ENCODE measurements at places on chromosomes 12 and 14.

GRCh38 chr14:105860615-105861580 is 334.5 kb downstream of the TMEM121 start:
- no peaks in the 10 kb centered on the region for H3K27me3 ChIP-seq
- no peak for DNase-seq
- no peak overlapping the region for H3K27ac ChIP-seq
- H3K4me1 ChIP-seq = no peaks in the 10 kb centered on the region

DNA sequence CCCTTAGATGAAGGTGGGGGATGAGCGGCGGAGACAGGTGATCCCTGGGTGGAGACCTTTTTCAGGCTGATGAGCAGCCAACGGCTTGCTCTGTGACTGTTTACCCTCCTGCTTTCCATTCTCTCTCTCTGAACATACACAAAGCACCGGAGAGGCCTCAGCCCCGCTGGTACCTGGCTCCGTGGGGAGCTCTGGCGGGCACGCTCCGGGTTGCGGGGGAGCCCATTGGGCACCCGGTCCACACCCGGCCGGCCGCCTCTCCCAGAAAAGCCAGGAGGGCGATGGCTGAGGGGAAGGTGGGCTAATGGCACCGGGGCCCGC is 545 bp downstream of the SMARCC2 start:
- H3K4me1 ChIP-seq = peaks cover 38% of the 10 kb centered on the region
- DNase-seq = no peak
- peak overlapping the region; percentile 78 for H3K4me3 ChIP-seq
- H3K36me3 ChIP-seq = peaks cover 16% of the 10 kb centered on the region
- H3K27me3 ChIP-seq = no peaks in the 10 kb centered on the region

- no peaks in the 10 kb centered on the region for H3K36me3 ChIP-seq
- H3K27me3 ChIP-seq = no peaks in the 10 kb centered on the region
- no peak overlapping the region for H3K27ac ChIP-seq
- DNase-seq = no peak
- H3K4me3 ChIP-seq = no peak overlapping the region
- H3K4me1 ChIP-seq = peaks cover 12% of the 10 kb centered on the region
These were observed 6.5 kb downstream of the RASAL1 start for GRCh38 chr12:113128802-113129663.

DNA sequence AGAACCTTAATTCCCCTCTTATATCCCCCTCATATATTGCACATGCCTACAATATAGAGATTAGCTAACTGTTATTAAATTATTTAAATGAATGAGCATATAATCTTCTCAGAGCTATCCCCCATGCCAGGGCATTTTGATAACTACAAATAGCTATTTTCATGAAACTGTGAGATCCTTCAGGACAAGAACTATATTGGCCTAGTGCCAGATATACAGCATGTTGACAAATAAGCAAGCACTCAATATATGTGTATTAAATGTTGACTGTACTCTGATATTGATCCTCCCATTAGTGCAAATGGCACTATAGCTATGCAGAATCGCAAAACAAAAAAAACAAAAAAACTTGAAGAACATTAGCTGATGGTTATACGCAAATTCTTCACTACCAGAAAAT is 134.1 kb upstream of the OTX2 start:
- H3K27ac ChIP-seq = no peak overlapping the region
- H3K27me3 ChIP-seq = no peaks in the 10 kb centered on the region
- H3K4me1 ChIP-seq = no peaks in the 10 kb centered on the region
- H3K4me3 ChIP-seq = no peak overlapping the region
- no peak for DNase-seq

GRCh38 chr12:81809829-81810595 is 50.9 kb upstream of the PPFIA2 start:
- H3K36me3 ChIP-seq = no peaks in the 10 kb centered on the region
- no peak for DNase-seq
- H3K27ac ChIP-seq = no peak overlapping the region
- H3K27me3 ChIP-seq = no peaks in the 10 kb centered on the region
- H3K4me3 ChIP-seq = no peak overlapping the region
- no peaks in the 10 kb centered on the region for H3K4me1 ChIP-seq

DNA sequence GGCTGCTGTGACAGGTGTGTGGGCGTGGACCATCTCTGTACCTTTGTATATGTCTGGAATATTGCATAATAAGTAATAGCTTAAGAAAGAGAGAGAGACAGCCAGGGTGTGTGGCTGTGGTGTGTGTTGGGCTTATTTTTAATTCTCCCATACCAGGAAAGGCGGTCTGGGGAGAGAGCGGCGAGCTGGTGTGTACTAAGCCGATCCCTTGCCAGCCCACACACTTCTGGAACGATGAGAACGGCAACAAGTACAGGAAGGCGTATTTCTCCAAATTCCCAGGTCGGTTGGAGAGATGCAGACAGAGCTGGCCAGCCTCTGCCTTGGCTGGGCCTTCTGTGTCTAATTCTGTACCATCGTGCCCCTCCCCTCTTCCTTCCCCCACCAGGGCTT is 63.9 kb downstream of the AACS start:
- no peaks in the 10 kb centered on the region for H3K36me3 ChIP-seq
- no peaks in the 10 kb centered on the region for H3K4me1 ChIP-seq
- DNase-seq = no peak
- no peak overlapping the region for H3K27ac ChIP-seq
- H3K4me3 ChIP-seq = no peak overlapping the region

- DNase-seq = no peak
- H3K4me3 ChIP-seq = peak overlapping the region; percentile 92
- H3K36me3 ChIP-seq = no peaks in the 10 kb centered on the region
These were observed 2.6 kb downstream of the WNK1 start for GRCh38 chr12:754851-755562.

DNA sequence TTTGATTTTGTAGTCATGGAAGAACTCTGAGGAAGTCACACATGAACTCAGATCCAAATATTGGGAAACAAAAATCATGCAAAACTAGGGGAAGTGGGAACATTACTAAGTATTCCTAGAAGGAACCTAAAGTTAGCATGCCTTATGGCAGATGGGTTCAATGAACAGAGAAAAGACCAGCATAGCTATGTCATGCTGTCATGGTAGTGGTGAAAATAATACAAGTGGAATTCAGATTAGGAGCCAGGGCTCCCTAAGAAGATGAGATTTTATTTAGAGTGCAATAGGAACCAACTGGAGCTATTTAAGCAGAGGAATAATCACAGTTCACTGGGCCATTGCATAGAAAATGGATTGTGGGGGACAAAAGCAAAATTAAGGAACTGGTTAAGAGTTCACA is 134.0 kb downstream of the DIO2 start:
- no peaks in the 10 kb centered on the region for H3K4me1 ChIP-seq
- no peaks in the 10 kb centered on the region for H3K27me3 ChIP-seq
- no peak overlapping the region for H3K27ac ChIP-seq
- no peak overlapping the region for H3K4me3 ChIP-seq
- DNase-seq = no peak

- H3K27me3 ChIP-seq = no peaks in the 10 kb centered on the region
- H3K27ac ChIP-seq = no peak overlapping the region
- peaks cover 23% of the 10 kb centered on the region for H3K4me1 ChIP-seq
- no peak overlapping the region for H3K4me3 ChIP-seq
These were observed 57.2 kb downstream of the SETD3 start for GRCh38 chr14:99423434-99423833.

DNA sequence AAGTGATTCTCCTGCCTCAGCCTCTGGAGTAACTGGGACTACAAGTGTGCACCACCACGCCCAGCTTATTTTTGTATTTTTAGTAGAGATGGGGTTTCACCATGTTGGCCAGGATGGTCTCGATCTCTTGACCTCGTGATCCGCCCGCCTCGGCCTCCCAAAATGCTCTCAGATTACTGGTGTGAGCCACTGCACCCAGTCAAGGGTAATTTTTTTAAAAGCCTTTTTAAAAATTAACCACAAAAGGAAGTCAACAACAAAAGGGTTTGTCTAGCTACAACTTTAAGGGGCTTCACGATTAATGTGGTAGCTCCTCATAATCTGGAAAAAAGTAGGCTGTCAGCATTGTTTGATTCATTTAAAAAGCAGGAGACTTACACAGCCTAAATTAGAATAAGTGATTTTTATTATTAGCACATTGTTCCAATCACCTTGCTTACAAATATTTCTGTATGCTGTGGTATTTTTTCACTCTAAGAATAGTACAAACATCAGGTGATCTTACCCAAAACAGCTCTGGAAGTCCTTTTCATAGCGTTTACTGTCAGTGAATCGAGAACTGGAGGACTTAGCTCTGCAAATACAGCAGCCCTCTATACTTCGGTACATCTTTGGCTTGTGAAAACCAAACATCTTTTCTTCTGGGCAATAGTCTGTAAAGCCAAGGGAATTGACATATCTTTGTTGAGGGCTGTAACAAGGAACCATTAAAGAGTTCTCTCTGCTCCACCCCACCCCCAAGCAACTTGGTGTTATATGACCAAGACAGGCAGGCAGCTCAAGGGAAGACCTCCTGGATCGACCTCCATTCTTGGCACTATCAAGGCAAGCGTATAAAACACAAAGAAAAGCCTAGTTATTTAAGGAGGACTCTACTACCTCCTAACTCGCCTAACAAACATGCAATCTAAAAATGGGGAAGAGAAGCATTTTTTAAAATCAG is 28.1 kb downstream of the SINHCAF start:
- H3K36me3 ChIP-seq = peaks cover 8% of the 10 kb centered on the region
- no peaks in the 10 kb centered on the region for H3K27me3 ChIP-seq
- H3K27ac ChIP-seq = no peak overlapping the region
- H3K4me3 ChIP-seq = no peak overlapping the region

DNA sequence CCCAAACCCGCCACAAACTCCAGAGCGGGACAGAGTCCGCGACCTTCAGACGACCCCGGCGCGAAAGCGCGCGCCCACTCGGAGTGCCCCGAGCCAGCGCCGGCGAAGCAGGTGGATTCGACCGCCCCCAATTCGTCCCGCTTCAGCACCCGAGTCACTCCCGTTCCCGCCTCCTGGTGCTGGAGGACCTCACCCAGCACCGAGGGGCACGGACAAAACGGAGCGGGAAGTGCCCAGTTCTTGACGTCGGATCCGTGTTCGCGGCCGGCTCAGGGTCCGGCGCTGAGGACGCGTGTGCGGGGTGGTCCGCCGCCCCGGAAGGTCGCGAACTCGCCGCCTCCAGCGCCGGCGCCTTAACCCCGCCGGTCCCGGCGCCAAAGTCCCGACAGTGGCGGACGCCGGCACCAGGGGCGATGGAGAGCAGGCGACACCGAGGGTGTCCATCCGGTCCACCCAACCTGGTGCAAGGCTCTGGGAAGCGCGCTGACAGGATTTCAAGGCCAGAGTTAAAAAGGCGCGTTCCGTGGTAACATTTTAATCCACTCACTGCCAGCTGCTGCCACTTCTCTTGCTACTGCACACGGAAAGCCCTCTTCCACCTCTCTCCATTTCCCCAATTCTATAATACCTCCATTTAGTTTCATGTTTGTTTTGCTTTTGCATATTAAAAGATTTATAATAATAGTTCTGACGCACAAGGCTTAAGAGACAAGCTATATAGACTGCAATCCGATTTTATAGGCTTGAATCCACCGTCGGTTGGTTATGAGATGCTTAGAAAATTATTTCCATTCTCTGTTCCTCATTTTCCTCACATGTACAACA is 240.0 kb upstream of the CPNE8 start:
- H3K36me3 ChIP-seq = no peaks in the 10 kb centered on the region
- no peak overlapping the region for H3K27ac ChIP-seq
- H3K27me3 ChIP-seq = no peaks in the 10 kb centered on the region
- peaks cover 10% of the 10 kb centered on the region for H3K4me1 ChIP-seq

DNA sequence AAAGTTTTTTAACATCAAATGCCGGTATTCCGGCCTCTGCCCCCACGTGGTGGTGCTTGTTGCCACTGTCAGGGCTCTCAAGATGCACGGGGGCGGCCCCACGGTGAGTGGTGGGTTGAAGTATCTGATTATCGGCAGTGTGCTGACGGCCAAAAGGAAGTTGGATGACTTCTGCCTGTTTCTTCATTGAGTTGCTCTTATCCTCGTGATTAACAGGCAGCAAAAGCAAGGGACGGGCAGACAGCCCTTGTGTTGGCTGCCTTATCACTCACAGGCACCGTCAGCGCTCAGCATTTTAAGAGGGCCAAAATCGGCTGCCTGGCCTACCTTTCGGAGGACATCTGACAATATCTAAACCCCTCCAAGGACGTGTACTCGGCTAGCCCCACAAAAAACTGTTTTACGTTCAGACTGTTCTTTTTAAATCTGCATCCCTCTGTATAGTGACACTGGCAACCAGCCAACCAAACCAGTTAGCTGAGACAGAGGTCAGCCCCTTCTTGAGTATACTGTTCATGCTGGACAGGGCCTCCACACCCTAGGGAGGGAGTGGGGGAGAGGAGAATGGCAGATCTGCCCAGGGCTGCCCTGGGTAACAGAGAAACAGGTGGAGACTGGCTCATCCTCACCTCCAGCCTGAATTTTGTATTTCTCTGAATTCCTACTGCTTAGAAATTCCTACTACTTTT is 22.9 kb upstream of the AKAP5 start:
- no peaks in the 10 kb centered on the region for H3K4me1 ChIP-seq
- DNase-seq = no peak
- H3K27me3 ChIP-seq = no peaks in the 10 kb centered on the region

DNA sequence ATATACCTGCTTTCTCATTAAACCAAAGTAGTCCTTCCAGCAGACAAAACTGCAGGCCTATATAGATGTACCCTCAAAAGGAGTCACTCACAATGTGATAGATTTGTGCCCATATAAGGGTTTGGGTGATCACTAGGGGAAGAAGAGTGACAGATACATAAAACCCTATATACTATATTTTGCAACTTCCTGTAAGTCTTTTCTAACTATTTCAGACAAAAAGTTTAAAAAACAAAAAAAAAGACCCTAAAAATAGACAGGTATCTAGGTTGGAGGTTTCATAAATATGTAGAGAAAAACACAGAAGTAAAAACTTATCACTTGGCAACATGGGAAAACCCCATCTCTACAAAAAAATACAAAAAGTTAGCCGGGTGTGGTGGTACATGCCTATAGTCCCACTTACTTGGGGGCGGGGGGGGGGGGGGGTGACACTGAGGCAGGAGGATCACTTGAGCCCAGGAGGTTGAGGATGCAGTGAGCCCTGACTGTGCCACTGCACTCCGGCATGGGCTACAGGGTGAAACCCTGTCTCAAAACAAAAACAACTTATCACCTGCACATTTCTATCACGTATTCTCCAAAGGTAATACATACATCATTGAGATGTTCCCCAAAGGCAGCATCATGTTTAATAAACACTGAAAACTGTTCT is 2.9 kb downstream of the VCPKMT start:
- DNase-seq = no peak
- peaks cover 7% of the 10 kb centered on the region for H3K4me1 ChIP-seq
- H3K27me3 ChIP-seq = no peaks in the 10 kb centered on the region

DNA sequence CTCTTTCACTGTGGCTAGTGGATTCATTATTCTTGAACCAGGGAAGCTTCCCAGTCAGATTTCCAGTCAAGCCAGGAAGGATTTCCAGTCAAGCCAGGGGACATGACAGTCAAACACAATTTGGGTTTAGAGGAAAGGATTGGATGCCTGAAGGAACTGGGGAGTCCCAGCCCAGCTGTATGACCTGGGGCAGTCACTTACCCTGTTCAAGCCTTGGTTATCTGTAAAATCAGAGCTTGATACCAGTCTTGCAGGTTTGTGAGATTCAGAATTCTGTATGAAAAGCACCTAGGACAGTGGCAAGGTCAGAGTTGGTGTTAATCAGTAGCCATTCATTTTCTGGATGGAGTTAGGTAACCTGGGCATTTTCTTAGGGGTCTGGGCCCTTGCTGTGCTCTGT is 152.7 kb downstream of the CHST11 start:
- no peak overlapping the region for H3K4me3 ChIP-seq
- DNase-seq = no peak
